Stimulated activated CD4-positive, alpha-beta T cell treated with anti-CD3 and anti-CD28 coated beads, Interleukin-12 subunit alpha, Interleukin-12 subunit beta, amount 100 ng/mL, for 24 hours (primary cell): ENCODE measurements at places on chromosomes 1 and 21.
A peak's percentile ranks its signal among the peaks of the same experiment; 100 is the strongest.

DNA sequence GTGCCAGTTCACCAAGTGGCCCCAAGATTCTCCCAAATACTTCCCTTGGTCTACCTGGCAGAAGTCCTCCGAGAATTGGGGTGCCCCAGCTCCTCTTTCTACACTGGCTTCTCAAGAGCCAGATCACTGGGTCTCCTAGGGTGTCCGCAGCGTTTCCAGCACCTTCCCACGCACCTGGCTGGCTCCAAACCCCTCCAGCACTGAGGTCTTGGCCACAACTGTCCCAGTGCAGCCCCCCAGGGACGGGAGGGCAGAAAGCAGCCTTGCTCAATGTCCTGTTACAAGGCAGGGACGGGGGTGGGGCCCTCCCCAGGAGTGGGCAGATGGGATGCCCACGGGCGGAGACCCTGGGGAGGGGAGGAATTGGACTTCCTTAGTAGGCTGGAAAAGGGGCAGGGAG, 1.1 kb downstream of the ECE1 start:
- no peak for DNase-seq

DNA sequence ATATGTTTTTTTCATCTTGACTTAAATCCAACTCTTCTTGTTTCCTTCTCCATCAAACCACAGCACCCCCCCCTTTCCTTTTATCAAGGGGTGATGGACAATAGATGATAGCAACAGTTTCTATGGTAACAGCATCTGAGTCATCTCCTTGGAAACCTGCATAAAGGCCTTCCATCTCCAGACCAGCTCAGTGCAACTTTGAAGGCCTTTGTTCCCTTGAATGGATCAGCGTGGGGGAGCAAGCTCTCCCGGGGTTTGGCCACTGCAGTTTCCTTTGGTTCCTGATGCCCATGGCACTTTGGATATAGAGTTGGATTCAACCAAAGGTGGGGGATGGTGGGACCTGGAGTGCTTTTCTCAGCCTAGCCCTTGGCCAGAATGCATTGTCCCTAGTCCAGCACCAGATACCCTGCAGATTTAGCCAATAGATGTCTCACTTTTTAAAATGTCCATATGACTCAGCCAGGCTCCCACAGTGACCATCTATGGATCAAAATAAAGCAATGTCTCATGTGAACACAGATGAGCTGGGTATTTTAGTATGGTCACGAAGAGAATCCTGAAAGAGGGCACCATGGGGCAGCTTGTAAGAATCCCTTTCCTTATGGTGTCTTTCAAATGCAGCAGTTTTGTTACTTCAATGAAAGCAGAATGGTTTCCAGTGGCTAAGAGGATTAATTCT, 127.7 kb downstream of the SPATA46 start:
- no peak for DNase-seq

GRCh38 chr1:53321366-53321765, 6.5 kb downstream of the LRP8 start:
- no peak for DNase-seq

DNA sequence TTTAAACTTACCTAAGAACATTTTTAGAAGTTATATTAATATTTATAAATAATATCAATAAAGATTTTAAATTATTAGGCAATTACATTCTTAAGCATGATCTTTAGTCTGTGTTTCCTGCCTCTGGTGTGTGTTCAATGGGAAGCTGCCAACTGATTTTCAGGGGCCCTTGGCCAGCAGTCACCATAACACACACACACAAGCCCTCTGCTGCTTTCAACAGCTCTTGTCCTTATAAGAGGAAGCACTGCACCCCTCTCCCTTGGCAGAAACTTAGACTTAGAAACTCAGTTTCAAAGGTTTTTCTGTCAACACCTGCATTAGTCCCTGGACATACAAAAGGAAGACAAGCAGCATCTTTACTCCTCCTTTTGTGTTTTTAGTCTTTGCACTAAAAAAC, 81.4 kb downstream of the VAV3 start:
- DNase-seq = no peak

- DNase-seq = no peak
Measured at GRCh38 chr1:34896612-34897011, 32.8 kb downstream of the DLGAP3 start.

GRCh38 chr1:43506233-43506632, 24.4 kb upstream of the PTPRF start:
- no peak for DNase-seq

GRCh38 chr1:179867493-179868330, 9.9 kb downstream of the TOR1AIP2 start:
- DNase-seq = peak; percentile 3

DNA sequence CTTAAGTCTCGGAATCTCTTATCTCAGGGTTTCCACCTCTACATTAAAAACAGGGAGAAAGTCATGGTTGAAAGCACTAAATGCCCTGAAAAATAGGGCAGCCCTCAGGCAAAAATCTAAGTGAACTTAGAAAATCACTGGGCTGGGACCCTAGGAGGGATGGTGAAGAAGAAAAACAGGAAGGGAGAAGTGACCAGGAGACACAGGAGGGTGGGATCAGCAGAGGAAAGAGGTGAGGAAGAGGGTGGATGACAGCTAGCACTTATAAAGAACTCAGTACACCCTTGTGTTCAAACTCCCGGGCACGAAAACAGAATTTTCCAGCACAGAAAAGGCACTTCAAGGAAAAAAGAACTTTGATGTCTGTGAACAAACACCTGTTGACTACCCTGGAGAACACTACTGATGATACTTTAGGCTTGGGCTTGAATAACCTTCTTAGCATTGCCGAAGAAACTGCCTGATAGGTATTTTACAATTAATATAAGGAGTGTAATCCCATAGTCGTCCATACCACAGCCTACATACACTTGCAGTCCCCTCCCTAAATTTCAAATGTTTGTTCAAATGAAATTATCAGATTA, 2.0 kb downstream of the CHML start:
- DNase-seq = no peak

- no peak for DNase-seq
Measured at GRCh38 chr1:82706741-82707140, 906.0 kb downstream of the ADGRL2 start.

- DNase-seq = no peak
Measured at GRCh38 chr1:59516881-59517280, 220.0 kb downstream of the FGGY start.

- no peak for DNase-seq
Measured at GRCh38 chr1:110588991-110589390, 17.2 kb downstream of the KCNA2 start.
